A172 (cell line): ENCODE measurements at places on chromosomes 3 and 15. TPM values are rescaled to one million over a fixed set of nuclear protein-coding genes. Genes with fewer than 3 reads are reported as not detected.

DNA sequence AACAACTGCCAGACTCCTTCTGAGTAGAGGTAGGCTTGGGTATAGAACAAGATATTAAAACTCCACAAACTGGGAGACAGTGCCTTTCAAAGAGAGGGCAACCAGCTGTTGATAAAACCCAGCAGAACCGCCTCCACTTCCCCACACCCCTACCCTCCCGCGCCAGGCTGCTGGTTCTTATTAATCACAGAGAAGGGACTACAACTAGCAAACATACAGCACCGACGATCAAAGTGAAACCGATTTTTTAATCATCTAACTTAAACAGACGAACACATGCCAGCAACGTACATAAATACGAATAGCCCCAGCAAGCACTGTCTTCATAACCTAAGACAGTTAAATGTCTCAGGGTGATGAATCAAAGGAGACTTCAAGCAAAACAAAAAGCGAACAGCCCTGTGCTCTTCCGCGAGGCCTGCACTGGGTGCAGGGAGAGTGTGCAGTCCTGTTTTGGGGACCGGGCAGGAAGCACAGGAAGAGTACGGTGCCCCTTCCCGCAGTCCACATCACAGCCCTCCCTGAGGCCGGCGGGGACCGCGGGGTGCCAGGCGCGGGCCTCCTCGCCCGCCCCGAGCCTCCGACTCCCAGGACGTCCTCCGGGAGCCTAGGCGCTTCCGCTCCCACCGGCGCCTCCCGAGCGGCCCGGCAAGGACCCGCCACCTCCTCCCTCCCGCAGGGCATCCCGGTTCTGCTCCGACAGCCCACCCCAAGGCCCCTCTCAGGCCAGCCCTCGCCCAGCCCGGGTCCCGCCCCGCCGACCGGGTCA lies 75.1 kb upstream of the VGLL4 start:
- DNase-seq = peak; percentile 45

DNA sequence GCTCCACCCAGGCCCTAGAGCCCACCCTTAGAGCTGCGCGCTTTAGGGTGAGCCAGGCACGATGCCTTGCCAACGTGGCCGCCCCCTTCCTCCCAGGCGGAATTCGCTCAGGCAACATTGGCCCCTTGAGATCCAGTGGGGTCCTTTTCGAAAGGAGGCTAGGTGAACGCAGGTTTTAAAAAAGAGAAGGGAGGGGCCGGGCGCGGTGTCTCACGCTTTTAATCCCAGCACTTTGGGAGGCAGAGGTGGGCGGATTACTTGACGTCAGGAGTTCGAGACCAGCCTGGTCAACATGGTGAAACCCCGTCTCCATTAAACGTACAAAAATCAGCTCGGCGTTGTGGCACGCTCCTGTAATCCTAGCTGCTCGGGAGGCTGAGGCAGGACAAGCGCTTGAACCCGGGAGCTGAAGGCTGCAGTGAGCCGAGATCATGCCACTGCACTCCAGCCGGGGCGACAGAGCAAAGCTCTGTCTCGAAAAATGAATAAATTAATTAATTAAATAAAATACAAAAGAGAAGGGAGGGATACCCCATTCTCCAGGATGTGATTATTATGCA lies 984 bp upstream of the RPP25 start:
- no peak for DNase-seq

DNA sequence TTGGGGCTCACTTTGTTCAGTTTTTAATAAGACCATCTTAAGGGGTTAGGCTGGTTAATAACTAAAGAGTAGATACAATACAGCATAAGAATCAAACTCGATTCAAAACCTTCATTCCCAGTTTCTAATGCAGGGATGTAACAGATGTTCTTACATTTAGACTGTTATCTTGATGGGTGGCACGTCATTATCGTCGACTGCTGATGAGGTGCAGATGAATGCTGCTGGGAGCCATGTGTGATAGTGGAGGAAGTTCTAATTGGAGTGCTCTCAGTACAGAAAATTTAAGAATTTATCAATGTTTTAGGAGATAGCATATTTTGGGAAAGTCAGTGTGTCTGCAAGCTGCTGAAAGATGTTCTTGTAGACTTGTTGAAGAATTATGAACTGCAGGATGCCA lies 331.5 kb downstream of the PTPRG start:
- no peak for DNase-seq

DNA sequence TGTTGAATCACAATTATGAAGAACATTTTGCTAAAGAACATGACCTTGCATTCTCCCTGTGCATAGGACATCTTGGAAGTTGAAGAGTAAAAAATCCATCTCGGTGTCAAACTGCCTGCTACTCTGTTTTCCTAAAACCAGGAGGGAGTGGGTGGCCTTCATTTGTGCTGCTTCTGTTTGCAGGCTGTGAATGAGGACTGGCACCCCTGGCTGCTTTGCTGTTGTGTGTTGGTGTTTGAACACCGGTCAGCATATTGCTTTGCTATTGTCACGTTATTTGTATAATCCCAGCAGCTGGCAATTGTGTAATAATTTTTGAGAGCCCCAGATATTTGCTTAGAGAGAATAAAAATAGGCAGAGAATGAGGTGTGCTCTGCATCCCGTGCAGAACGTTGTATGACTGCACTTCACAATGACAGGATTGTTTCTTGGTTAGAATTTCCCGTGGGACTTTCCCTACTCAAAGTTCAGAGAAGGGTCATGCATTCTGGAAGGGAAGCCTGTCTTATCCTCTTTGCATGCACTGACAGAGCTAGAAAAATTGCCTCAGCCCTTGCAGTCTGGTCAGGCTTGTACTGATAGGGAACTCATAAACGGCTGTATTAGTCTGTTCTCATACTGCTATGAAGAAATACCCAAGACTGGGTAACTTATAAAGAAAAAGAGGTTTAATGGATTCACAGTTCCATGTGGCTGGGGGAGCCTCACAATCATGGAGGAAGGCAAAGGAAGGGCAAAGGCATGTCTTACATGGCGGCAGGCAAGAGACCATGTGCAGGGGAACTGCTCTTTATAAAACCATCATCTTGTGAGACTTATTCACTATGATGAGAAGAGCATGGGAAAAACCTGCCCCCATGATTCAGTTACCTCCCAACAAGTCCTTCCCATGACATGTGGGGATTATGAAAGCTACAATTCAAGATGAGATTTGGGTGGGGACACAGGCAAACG lies 16.3 kb downstream of the SV2B start:
- no peak for DNase-seq

DNA sequence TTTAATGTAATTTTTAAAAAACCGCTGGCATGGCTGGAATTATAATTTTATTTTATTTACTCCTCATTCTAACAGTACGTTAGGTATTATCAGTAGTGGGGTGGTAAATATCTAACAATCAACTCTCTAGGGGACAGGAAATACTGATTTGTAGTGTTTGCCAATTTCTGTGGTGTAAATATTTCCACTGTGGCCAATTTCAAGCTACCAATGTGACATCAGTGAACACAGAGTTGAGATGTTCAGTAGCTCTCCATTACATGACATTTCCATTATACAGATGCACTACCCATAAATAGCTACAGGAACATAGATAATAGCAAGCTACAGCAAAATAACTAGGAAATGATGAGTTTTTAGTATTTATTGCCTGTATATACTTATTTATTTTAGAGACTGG lies 10.0 kb upstream of the ARL8B start:
- no peak for DNase-seq

GRCh38 chr3:31668242-31668641 lies 135.5 kb downstream of the STT3B start:
- DNase-seq = no peak

- DNase-seq = no peak
Observed at GRCh38 chr3:178147001-178147400, 389.2 kb upstream of the KCNMB2 start.

DNAJB11 gene
- total RNA-seq = 175 and 202 TPM in 2 replicates

P2RY14 gene
- total RNA-seq = 0.03 and 0.05 TPM in 2 replicates

TUSC7 gene
- not detected in 2 replicates for total RNA-seq
